Amniotic stem cell (primary cell): ENCODE measurements at places on chromosomes 12 and 14.

DNA sequence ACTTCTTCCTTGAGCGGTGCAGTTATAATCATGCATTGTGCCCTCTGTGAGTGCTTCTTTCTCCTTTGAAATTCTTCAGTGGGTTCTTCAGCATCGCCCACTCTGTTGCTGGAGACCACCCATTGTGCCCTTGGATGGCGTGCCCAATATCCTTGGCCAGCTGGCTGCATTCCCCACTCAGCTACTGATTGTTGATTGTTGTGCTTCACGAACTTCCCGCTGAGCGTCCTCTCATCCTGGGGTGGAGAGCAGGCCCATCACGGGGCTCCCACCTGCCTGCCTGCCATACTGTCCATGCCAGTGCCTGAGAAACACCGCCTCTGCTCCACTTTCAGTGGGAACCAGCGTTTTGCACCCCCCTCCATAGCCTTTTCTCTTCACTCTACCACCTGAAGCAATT is 8.6 kb upstream of the SSTR1 start:
- DNase-seq: no peak

- no peak for DNase-seq
These were observed 2.3 kb downstream of the KRT5 start for GRCh38 chr12:52517888-52518287.

DNA sequence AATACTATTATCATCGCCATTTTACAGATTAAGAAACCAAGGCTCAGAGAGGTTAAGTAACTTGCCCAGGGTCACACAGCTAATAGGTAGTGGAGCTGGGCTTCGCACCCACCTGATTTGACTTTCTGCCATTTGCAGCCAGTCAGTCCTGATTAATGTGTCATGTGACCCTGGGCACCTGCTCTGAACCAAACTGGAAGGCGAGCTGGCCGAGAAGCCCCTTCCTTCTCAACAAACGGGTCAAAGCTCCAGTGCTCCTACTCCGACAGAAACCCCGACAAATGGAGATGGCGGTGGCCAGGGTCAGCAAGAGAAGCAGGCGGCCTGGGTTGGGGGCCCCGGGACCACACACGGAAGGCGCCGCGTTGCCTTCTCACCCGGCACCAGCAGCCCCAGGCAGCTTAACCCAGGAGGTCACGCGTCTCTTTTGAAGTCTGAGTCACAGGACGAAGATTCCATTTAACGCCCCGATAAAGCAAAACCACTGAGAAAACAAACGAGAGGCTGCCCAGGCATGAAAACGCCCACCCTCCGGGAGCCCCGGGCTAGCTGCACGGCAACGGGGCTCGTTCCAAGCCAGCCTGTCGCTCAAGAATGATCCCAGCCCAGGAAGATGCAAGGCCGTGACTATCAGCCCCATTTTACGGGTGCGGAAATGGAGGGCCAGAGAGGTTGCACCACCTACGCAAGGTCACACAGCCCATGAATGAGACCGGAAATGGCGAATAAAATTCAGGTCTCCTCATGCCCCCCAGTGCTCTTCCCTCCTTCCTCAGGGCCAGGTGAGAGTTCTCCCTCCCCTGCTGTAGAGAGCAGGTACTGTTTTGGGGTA is 124.8 kb downstream of the SCARB1 start:
- DNase-seq: no peak

- no peak for DNase-seq
These were observed 205.3 kb downstream of the VRK1 start for GRCh38 chr14:97002454-97002853.

DNA sequence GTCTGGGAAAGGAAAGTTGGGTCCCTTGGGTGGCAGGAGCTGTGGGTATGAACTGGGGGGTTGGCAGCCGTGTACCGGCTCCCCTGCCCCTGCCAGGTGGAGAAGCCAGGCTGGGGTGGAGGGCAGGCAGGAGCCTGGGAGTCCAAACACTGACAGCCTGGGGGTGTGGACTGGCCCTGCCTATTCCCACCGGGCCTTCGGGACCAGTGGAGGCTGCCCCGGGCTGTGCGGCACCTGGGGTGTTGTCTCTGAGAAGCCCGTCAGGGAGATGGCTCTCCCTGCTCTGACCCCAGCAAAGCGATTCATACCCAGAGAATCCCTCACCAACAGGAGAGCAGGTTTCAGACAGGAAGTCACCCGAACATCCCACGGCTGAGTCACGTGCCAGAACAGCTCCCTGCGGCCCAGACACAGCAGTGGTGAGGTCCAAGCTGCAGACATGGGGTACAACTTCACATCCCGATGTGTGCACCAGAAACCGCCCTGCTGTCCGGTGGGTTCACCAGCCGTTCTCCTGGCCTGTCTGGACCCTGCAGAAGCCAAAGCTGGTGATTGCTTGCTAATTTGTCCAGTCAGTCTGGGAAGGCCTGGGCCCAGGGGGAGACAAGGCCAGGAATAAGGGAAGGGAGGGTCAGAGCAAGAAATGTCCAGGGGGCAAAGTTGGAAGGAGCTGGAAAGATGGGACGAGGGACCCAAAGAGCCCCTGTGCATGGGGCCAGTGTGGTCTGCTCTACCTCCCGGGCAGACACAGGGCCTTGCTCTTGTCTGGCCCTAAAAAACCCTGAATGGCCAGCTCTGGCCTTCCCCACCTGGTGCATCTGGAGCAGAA is 2.1 kb upstream of the GPR132 start:
- no peak for DNase-seq

GRCh38 chr12:9636851-9637206 is 29.1 kb upstream of the KLRB1 start:
- DNase-seq: no peak

- no peak for DNase-seq
These were observed 556 bp downstream of the GPRC5A start for GRCh38 chr12:12891881-12892355.
